Epithelial cell of prostate (primary cell): ENCODE measurements at places on chromosomes 2 and 18.

- no peak for DNase-seq
Measured at GRCh38 chr2:51027968-51028367, 4.0 kb downstream of the NRXN1 start.

- DNase-seq = no peak
Measured at GRCh38 chr2:121502781-121503180, 27.9 kb upstream of the RNU4ATAC start.

DNA sequence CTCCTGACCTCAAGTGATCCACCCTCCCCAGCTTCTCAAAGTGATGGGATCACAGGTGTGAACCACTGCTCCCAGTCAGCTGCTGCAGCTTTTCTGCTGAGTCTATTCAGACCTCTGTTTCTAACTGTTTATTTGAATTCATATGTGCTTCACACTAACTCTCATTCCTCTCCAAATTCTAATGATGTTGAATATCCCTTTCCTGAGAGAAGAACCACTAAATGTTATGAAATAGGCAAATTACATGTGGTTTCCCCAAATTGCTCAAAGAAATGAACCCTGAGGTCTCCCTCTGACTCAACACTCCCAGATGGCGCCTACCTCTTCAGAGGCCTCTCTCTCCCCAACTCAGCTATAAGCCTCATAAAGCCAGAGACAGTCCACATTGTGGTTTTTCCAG lies 98.6 kb downstream of the IRS1 start:
- DNase-seq = no peak

GRCh38 chr2:163319006-163319405 lies 416.8 kb downstream of the FIGN start:
- peak; percentile 48 for DNase-seq

GRCh38 chr2:10297191-10297830 lies 5.4 kb upstream of the HPCAL1 start:
- DNase-seq = no peak

- no peak for DNase-seq
Measured at GRCh38 chr2:179170901-179171300, 93.7 kb downstream of the SESTD1 start.

- no peak for DNase-seq
Measured at GRCh38 chr18:67117804-67118203, 398.7 kb downstream of the DSEL start.

- DNase-seq = no peak
Measured at GRCh38 chr2:11556101-11556806, 22.4 kb downstream of the GREB1 start.

DNA sequence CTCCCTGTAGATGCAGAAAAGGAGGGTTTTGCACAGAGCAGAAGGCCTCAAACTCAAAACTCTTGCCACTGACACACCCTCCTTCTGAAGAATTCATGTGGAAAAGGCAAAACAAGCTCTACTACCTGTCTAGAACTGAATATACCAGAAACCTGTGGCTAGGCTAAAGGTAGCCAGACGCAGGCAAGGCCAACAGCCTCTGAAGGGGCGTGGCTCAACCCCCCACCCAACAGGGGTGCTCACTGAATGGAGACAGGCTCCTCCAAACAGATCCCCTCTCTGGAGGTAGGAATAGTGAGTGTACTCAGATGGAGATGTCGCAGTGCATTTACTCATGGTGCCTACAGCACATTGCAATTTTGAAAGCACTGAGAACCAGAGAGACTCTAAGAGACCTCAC lies 3.0 kb upstream of the STK17B start:
- no peak for DNase-seq

GRCh38 chr2:177799531-177799930 lies 273.0 kb downstream of the PDE11A start:
- DNase-seq = no peak

DNA sequence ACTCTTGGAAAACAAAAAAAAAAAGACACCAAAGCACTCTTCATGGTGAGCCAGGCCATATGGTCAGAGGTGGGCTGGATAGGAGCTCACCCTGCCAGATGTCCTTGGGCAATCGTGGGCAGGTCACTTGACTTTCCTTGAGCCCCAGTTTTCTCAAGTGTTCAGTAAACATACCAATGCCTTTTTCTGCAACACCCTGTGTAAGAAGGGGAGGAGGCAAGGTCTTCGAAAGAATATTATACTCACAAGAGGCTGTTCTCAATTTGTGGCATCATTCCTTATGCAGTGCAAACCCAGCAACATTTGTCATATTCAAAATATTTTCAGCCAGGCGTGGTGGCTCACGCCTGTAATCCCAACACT lies 22.9 kb upstream of the TMEM87B start:
- no peak for DNase-seq

DNA sequence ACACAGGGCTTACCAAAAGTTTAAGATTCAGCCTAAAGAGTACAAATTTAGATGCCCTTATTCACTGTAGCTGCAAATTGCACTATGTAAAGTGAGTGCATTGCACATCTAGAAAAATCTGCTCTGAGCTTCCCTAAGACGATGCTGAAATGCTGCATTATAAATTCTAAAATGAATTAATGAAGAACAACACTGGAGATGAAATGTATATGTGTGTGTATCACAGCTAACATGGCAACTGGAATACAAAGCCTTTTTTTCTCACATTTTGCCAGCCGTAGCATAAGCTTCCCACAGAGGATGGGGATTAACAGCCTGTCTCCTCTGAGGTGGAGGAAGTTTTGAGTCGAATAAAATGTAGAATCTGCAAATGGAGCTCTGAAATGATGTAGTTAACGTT lies 338.3 kb upstream of the ZEB2 start:
- DNase-seq = no peak

GRCh38 chr18:43506935-43507334 lies 229.6 kb upstream of the SYT4 start:
- DNase-seq = no peak

- DNase-seq = no peak
Measured at GRCh38 chr18:7577706-7578105, 10.6 kb downstream of the PTPRM start.

DNA sequence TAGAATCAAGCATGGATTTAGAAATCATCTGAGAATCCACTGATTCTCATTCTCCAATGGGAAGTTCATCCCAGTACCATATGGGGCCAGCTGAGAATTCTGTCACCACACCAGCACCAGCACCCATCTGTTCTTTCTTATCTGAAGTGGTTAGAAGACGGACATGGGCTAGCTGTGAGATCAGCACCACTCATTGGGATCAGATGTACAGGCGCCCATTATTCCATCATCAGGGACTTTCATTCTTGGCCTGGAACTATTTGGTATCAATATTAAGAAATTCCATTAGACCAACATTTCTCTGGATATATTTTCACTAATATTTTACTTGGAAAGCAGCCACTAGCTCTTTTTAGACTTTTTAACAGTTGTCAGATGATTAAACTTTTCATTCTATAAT lies 185.9 kb upstream of the LINC00305 start:
- no peak for DNase-seq

DNA sequence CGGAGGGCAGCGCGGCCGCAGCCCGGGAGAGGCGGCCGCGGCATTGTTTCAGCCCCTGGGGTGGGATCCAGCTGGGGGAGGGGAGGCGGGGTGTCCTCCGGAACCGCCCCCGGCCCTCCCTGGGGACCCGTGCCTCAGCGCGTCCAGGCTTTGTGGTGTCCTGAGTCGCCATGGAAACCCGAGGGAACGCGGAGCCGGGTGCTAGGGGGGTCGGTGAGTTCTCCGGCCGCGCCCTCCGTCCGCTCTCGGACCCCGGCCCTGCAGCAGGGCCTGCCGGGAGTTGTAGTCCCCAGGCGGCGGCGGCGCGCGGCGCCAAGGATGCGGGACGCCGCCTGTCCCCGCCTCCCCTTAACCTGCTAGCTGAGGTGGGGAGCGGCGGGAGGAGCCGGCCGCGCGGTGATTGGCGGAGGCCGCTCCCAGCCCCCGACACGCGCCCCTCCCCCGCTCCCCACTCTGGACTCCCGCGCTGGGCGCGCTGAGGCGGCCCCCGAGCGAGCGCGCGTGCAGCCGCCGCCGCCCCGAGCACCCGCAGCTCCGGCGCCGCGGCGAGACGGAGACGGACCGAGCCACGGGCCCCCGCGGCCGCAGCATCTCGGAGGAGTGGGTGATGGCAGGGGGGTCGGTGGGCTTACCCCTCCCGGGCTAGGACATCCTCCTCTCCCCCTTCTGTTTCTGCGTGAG lies at the start of gene DPYSL5:
TSS of gene DPYSL5 (plus strand) at position 478 of the 681 bp plus-strand sequence. CDS start 50,368 bp downstream, outside the sequence.
- DNase-seq = no peak

DNA sequence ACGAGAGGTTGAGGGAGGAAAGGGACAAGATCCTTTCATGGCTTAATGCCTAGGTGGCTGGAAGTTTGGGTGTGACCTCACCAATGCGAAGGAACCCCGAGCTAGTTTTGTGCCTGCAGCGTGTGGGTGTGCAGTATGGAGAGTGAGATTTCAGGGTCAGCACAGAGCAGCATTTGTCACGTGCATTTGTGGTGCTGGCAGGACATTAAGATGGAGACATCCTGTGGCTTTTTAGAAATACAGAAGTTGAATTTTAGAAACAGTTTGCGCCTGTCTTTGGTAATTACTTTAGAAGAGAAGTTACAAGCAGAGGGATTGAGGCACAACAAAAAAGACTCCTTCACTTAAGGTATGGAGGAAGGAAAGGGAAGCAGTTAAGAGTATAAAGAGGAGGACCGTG lies 258.2 kb upstream of the THUMPD2 start:
- DNase-seq = no peak

DNA sequence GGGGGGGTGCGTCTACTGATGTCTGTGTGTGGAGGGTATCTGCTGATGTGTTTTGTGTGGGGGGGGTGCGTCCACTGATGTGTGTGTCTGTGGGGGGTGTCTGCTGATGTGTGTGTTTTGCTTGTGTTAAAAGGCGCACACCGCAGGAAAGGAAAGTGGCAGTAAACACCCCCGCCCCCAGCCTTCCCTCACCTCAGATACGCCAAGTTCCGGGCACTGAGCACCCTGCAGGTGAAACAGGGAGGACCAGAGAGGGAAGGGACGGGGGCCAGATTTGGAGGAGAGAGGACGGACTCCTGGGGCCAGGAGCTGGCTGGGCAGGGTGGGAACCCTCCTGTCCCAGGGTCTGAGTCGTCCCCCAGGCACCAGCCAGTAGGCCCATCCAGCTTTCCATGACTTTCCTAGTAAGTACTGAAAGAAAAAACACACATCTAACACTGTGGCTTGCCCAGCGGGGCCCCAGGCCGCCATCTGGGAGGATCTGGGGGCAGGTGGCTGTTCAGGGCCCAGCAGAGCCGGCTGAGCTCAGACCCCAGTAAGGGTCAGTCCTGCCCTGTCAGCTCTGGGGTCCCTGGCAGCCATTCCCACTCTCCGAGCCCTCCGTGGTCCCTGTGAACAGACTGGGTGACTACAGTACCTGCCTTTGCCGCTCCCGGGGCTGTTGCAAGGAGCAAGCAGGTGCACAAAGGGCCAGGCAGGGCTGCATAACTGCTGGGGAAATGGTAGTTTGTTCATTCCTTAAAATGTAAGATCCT lies 126.9 kb downstream of the NFATC1 start:
- no peak for DNase-seq

DNA sequence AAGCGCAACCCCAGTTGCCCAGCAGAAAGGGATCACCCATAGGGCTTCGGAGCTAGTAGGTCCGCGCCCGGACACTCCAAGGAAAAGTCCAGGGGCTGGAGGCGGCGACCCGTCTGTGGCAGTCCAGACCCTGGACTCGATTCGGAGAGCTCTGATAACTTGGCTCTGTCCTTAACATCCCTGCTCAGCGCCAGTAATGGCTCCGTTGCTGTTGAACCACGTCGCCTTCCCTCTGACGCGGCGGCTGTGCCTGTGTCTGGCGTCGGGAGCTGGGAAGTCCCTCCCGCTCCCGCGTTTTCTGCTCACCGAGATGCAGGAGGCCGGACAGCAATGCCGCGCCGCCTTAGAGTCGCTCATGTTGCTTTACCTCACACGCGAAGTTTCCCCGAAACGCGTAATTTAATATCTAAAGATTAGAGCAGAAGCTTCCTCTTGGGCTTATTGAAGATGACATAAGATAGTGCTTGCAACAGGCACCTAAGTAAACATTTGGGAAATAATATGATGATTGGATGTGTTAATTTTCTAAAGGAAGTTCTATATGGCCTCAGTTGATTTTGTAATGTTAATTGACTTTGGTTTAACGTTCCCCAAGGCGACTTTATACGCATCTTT lies 1.3 kb upstream of the ZBTB14 start:
- DNase-seq = no peak

DNA sequence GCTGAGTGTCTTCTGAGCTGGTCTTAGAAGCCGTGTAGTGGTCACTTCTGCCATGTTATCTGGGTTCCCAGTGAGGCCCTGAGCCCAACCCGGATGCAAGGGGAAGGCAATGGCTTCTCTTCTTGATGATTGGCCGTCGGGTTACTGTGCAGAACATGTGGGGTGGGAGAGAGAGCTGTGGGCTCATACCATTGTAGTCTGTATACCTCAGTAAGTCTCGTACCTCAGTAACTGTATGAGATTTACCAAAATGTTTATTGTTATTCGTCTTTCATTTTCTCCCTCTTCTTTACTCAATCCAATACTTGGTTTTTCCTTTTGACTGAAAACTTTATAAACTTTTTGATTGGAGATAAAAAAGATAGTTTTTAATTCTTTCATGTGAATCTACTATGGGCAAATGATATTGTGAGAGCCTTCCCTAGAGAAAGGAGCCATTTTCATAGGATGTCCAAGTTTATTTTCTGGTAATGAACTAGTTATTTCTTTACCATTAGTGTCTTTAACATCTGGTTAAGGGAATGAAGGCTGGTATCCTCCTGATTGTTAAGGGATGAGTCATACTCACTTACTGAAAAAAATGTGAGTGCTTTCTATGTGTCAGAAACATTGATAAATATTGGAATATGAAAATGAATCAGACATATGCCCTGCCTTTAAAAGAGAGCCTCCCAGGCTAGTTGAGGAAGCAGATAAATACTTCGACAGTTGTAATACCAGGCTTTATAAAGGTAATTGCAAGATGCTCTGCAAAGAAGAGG lies 129.9 kb downstream of the PRPF40A start:
- no peak for DNase-seq

DNA sequence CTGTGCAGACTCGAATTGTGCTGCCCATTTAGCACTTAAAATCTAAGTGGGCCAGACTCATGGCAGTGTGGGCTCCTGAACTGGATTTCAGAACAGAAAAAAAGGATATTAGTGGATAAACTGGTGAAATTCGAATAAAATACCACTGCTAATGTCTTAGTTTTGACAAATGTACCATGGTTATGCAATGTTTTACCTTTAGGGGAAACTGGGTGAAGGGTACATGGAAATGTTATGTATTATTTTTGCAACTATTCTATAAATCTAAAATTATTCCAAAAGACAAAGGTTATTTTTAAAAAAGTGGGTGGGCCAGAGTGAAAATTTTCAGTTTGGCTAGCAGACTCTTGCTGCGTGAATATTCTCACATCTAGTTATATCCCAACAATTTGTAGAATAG lies 260.6 kb upstream of the CCDC68 start:
- no peak for DNase-seq
